Ammon's horn (tissue), 1 donor: ENCODE measurements at places on chromosomes 6 and 20.

DNA sequence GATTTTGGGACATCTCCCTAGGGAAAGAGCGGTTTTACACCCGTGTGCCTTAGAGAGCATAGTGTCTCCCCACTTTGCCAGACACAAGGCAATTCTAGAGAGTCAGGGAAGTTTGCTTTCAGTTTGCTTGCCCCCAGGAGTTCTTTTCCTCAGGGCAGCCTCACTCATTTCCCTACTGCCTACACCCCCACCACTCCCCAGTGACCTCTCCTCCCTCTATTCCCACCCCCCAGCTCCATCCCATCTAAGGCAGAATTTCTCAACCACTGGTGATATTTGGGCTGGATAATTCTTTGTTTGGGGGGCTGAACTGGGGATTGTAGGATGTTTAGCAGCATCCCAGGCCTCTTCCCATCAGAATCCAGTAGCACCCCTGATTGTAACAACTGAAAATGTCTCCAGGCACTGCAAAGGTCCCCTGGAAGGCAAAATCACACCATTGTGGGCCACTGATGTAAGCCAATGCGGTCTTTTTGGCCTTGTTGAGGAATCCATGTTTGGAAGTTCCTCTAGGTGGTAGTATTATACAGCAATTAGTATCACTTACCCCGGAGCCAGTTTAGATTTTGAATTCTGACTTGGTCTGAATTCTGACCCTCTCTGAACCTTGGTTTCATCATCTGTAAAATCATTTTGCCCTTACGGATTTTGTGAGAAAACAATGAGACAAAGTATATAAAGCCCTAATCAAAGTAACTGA is 1.3 kb downstream of the EPPIN start:
- peak; percentile 32 for DNase-seq

- DNase-seq: peak; percentile 18
These were observed 1.1 kb downstream of the RNASET2 start for GRCh38 chr6:166955121-166955864.

DNA sequence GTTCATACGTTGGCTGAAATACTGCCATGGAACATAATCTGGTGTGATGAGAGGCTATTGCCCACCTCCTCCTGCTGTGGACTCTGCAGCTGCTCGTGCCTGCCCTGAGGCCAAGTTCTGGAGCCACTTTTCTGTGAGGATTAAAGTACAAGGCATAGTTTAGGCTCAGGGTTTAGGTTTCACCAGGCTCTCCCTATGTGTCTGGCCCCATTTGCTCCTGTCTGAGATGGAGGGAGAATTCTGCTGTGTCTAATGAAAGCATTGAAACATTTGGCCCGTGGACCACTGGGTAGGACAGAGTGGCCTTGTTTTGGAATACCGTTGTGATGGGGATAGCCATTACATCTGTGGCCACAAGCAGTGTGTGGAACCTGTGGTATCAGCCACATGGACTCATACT is 5.9 kb downstream of the WRNIP1 start:
- DNase-seq: no peak

- DNase-seq: no peak
These were observed 69.9 kb downstream of the CDKAL1 start for GRCh38 chr6:20604159-20604558.

GRCh38 chr6:131958095-131958494 is 6.9 kb upstream of the CCN2 start:
- DNase-seq: no peak

- no peak for DNase-seq
These were observed 155.4 kb upstream of the BMP2 start for GRCh38 chr20:6611911-6612605.

DNA sequence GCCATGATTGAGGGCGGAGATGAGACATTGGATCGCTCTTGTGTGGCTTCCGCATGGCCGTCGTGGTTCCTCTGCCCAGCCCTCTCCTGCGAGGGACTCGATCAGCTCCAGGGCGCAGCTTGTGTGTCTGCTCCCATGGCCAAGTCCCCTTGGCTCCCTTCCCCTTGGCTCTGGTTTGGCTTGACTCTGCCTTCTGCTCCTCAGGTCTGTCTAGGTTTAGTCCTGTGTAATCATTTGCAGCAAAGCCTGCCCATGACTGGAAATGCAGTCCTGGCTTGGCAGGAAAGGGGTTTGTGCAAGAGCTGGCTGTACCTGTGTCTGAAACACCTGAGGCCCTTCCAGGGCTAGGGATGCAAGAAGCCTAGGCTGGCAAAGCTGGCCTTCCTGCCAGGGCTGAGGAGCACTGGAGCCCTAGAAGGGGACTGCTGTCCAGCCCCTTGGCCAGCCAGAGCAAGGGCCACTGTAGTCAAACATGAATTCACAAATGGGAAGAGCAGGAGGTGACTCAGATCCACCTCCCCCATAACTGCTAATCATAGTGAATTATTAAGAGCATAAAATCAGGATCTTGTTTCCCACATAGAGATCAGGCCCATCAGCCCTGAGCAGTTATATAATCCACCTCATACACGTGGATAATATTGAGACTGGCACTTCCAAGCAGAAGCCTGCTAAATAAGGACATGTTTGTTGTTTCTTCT is 196.8 kb downstream of the FARS2 start:
- no peak for DNase-seq

DNA sequence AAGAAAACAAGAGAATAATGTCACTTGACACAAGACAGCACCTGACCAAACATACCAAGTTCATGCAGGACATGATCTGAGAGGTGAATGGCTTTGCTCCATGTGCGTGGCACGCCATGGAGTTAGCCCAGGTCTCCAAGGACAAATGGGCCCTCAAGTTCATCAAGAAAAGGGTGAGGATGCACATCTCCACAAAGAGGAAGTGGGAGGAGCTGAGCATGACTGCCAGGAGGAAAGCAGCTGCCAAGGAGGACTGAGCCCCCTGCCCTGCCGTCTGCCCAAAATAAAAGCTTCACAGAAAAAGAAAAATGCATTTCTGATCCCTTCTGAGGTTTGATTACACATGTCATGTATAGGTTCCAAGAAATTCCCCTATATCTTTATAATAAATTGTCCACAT is 82.0 kb upstream of the TSHZ2 start:
- DNase-seq: no peak

DNA sequence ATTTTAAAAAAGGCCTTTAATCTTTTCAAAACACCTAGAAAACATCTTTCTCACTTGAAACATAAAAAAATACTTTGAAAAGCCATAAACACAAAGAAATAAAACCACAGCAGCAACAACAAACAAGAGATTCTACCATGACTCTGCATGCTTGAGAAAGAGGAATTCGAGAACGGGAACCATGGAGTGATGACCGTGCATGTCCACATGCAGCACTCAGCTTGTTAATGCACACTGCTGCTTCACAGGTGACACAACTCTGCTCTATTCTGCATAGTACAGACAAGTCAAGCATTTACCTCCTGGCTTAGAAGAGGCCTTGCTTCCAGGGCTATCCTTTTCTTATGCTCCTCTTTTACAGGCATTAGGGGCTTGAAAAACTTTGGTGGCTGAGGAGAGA is 64.9 kb upstream of the NUP153 start:
- DNase-seq: no peak

DNA sequence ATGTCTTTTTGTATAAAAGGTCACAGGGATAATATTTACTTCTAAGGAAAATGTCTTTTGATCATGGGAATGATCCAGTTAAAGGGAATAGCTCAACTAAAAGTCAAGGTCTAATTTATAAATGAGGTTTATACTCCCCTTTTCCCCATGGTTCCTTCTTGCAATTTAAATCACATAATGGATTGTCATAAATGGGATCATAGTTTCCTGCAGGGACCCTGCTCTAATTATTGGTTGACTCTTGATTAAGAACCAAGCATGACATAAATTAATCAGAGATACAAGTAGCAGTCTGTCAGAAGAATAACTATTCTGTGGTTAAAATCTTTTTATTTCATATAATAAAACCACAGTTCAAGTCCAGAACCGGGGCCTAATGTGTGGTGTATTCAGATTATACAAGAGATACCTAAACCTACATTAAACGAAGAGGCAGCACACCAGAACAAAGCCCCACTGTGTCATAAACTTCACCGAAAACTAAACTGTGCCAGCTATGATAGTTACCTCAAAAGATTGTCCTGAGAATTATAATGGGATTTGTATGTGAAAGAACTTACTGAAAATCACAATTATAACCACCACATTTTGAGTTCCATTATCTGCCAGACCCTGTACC is 43.0 kb upstream of the CD83 start:
- no peak for DNase-seq

DNA sequence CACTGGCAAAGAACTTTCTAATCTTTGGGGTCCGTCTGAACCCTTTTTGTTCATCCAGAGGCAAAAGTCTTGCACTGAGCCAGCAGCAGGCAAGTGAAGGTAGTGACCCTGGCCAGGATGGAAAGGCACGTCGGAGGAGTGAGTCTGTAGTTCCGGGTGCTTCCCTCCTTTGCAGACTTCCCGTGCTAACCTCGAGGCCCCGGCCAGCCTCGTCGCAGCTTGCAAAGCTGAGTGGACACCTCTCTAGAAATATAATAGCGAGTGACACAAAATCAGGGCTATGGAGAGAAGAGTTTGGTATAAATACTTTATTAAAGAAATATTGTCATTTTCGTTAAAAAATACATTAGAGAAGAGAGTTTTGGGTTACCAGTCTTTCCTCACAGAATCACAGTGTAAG is 9.9 kb downstream of the PSMG4 start:
- DNase-seq: no peak

DNA sequence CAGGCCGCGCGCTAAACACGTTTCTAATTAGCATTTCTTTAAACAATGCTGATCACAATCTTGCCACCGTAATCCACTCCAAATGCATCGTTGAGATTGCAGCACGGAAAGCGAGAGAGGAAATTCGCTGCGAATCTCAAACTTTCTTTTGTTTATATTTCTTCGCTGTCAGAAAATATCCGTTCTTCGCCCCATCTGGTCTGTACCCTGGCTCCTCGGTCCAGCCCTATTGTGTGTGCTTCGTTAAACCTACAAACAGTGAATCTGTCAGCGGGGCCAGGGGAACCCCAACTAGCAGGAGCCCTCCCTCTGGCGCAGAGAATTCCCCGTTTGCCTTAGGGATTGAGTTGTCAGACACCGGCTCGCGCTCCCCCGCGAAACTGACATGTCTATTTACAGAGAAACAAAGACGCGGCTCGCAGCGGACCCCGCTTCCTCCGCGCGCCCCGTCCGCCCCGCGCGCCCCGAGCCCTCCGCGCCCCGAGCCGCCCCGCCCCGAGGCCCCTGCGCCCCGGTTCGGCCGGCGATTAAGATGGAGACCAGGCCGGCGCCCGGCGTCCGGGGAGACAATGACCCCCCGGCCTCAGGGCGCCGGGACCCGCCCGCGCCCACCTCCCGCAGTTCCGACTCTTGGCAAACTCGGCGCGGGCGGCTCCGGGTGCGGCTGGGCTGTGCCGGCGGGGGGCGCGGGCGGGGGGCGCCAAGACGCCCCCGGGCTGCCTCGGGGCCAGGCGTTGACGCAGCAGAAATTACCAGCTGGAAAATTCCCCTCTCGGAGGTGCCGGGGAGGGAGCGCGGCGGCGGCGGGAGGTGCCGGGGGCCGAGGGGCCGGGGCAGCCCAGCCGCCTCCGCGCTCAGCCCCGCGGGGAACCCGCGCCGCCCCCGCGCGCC is 874 bp downstream of the ZBTB46 start:
- no peak for DNase-seq

DNA sequence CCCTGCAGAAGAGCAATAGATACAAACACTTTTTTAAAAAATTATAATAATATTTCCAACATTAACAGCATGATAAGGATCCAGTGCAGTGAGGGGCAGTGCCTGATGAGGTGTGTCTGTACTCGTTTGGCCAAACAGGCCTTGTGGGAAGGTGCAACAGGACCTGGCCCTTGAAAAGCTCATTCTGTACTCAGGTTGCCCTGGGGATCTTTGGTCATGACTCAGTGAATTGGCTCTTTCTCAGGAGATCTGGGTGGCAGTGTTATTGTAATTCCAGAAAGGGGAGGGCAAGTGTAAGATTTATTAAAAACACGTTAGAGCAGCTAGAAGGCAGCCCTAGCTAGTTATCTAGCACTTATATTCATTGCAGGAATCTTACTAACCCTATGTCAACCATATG is 2.9 kb upstream of the SPINT3 start:
- no peak for DNase-seq

- no peak for DNase-seq
These were observed 232.5 kb downstream of the IBTK start for GRCh38 chr6:82015043-82015442.

GRCh38 chr6:106177786-106178185 is 91.7 kb downstream of the PRDM1 start:
- DNase-seq: no peak

DNA sequence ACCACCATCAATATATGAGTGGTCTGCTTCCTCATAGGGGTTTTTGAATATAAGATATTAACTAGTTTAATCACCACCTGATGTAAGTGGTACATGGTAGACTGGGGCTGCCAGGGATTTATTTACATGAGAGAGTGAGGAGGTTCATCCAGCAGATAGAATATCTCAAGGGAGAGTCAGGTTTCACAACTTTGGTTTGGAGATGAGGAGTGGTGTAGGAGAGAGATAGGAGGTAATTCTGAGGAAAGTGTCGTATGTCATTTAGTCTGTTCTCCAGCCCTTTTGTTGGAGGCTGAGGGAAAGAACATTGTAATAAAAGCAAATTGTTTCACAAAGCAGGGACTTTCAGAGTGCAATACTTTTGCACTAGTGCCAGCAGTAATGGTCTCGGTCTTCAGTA is 16.8 kb downstream of the L3MBTL3 start:
- no peak for DNase-seq

DNA sequence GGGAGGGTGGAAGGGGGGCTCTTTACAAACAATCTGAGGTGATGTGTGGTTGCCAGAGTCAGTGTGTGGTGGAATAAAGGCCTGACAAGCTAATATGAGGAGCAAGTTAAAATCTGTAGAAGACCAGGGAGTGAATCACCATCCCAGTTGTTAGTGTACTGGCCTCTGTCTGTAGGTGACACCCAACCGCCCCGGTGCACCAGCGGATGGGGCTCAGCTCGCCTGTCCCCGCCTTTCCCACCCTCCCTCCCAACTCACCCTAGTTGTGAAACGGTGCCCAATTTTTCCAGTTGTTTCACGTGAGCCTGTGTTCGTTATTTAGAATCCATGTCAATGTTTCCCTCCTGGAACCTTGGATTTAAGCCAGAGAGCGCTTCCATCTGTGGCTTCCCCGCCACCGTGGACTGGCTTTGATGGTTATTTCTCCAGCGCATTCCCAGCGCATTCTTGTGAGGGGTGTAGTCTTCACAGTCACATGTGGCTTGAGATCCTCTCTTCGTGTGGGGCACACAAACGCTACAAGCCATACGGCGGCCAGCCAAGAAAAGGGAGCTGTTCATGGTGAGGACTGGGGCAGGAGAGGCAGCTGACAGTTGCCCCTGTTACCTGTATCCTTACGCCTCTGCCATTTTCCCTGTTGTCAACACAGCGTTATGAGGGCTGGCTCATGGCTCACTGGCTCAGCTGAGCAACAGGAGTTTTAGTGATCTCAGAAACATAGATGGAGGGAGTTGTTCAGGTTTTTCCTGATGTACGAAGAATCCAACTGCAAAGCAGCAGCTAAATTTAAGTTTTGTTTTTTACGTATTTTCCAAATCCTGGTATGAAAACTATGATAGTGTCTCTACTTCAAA is 137.6 kb downstream of the ZDHHC14 start:
- DNase-seq: no peak

DNA sequence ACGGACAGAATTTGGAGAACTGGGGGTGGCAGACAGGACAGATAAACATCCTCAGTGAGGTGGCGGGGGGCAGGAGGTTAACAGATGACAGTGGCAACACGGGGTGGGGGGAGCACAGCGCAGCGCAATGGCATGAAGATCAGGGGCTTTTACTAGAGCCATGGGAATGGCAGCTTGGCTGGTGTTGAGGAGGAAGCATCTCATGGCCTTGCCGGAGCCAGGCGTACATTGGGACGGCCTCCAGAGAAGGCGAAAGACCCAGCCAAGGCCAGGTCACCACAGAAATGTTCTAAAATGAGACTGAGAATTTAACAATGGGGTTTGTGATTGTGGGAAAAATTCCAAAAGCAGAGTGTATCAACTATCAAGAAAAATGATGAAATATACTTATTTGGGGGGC is 173.0 kb downstream of the PRKN start:
- no peak for DNase-seq
